T-helper 17 cell (primary cell): ENCODE measurements at places on chromosomes 5 and 9. TPM values are rescaled to one million over a fixed set of nuclear protein-coding genes. Genes with fewer than 3 reads are reported as not detected.

- H3K4me3 ChIP-seq: no peak overlapping the region
- DNase-seq: no peak
- H3K4me1 ChIP-seq: peaks cover 5% of the 10 kb centered on the region
These were observed 14.8 kb downstream of the NCS1 start for GRCh38 chr9:130186839-130187522.

The TRIM32 gene
- total RNA-seq: 8.6 TPM

- no peak overlapping the region for H3K4me3 ChIP-seq
- no peak for DNase-seq
- H3K36me3 ChIP-seq: no peaks in the 10 kb centered on the region
These were observed 19.7 kb downstream of the RAI14 start for GRCh38 chr5:34675857-34676256.

GRCh38 chr9:76013809-76014208, 123.3 kb downstream of the PCSK5 start:
- DNase-seq: no peak
- no peaks in the 10 kb centered on the region for H3K36me3 ChIP-seq
- H3K4me3 ChIP-seq: no peak overlapping the region
- no peaks in the 10 kb centered on the region for H3K27me3 ChIP-seq

The TAF11L9 gene
- not detected for total RNA-seq

The SH3TC2 gene
- 5.6 TPM for total RNA-seq

The ANXA2R gene
- 44.0 TPM for total RNA-seq
